ENCODE measurements at places on chromosomes 5 and 9. TPM values are rescaled to one million over a fixed set of nuclear protein-coding genes. Genes with fewer than 3 reads are reported as not detected.

The FBXL7 gene
- polyA plus RNA-seq: 13.2 TPM

The HARS1 gene
- polyA plus RNA-seq: 45.3 TPM

The EEIG1 gene
- polyA plus RNA-seq: 9.2 TPM

DNA sequence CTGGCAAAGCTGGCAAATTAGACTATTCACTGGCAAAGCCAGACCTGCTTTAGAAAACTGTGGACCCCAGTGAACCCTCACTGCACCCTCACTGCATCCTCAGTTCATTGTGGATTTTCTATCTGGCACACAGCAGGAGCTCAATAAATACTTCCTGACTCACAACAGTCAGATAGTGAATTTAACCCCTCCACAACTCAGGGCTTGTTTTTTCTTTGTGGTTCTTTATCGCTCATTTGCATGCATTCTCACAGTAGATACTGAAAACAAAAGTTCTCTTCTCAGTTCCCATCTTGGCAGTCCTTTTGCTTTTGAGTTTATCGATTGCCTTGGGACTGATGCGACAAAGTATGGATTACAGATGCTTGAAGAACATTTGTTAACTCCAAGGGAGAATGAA lies 99.8 kb downstream of the ACTL7B start:
- DNase-seq: no peak

DNA sequence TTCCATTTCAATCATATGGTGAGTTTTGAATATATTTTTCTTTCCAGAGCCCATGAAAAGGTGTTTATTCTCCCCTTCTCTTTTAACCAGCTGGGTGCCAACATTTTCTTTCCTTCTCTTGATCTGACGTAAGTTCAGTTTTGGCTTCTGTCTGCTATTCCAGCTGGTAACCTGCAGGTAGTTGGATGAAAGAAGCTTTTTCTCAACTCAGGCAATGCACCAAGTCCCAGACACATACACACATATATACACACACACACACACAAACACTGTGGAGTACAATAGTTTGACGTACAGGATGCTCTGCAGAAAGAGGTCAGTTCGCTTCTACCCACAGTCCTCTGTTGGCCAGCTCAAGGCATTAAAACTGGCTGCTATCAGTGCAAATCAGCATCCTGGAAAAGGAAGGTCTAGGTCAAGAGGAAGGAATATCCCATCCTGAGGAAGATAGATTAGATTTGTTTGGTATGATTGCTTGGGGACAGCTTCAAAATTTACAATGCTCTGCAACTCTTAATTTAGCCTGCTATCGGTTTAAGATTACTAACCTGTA lies 214.3 kb upstream of the SEMA6A start:
- no peak for DNase-seq

DNA sequence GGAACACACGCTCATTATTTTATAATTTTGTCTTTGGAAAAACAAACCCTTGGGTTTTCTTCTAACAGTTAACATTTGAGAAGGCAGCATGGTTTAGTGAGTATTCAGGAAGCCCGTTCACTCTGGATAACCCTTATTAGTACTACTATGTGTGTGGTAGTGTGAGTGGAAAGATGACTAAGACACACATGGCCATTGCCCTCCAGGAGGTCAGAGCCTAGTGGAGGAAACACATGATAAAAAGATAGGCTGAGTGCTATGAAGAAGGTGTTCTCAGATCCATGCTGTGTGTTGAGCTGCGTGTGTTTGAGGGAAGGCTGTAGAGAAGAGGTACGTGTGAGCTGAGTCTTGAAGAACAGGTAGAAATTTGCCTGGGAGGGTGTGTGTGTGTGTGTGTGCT lies 8.4 kb downstream of the C5orf47 start:
- DNase-seq: no peak

GRCh38 chr5:101306391-101307137 lies 403.5 kb upstream of the ST8SIA4 start:
- no peak for DNase-seq

DNA sequence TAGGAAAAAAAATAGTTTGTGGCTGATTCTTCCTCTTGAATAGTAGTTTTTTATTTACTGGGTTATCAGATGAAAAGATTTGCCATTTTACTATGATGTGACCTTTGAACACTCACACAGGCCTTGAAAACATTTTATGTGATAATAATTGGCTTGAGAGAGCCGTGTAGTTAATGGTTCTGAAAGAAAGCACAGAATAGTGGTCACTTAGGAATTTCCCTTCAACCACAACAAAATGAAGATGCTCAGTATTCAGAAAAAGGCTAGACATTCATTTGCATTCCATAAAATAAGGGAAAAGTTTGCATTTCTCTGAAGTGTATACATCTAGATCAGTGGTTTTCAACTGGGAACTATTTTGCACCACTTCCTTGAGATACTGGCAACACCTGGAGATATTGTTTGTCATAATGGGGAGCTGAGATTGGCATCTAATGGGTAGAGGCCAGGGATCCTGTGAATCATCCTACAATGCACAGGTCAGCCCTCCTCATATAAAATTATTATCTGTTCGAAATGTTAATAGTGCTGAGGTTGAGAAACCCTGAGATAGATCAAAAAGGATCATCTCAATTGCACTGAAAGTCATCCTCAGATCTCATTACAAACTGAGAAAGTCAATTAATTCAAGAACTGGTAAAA lies 446.4 kb upstream of the CCNG1 start:
- no peak for DNase-seq

GRCh38 chr5:95069948-95070347 lies 214.9 kb downstream of the MCTP1 start:
- DNase-seq: no peak

- no peak for DNase-seq
Measured at GRCh38 chr5:132865668-132866341, 464 bp downstream of the GDF9 start.

DNA sequence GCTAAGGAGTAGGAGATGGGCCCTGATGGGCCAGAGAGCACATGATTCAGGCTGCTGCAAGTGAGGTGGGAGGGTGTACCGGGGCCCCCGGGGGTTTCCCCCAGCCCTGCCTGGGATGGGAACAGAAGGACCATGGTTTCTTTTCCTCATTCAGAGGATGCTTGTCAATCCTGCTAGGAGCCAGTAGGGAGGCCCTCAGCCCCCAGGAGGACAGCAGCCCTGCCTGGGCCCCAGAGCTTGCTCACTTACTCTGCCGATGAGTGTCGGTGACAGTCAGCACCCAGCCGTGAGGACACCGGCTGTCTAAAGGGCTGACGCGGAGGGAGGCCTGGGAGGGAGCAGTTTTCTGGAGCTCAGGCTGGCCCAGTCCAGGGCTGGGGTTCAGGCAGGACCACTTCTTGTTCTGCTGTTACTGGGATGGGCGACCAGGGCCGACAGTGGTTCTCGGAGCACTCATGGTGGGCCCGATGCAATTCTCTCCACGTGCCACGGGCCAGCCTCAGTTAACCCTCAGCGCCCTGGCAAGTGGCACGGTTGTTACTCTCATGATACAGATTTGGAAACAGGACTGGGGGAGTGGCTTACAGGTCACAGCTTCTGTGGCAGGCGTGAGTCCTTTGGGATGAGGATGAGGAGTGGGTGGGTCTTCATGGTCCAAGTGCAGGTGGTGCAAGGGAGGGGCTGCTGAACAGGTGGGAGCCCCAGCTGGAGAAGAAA lies 1.8 kb downstream of the ARRDC1 start:
- no peak for DNase-seq

GRCh38 chr9:136619742-136620440 lies 42.8 kb upstream of the EGFL7 start:
- peak; percentile 78 for DNase-seq

DNA sequence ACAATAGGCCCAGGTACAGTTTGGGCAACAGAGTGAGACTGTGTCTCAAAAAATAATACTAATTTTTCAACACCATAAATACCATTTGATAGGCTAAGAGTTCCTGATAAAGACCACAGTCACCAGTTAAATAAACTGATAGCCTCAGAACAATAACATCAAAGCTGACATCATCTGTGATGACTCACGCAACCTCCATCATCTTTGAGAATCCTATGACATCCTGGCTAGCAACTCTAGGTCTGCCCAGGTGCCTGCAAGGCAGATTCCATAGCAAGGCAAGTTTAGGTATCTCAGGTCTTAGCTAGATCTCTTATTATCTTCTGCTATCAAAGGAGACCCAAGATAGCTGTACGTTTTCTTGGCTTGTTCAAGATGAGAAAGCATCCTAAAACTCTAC lies 30.5 kb upstream of the UBAP2 start:
- no peak for DNase-seq

GRCh38 chr9:69900406-69900805 lies 79.8 kb downstream of the CFAP95 start:
- no peak for DNase-seq

- no peak for DNase-seq
Measured at GRCh38 chr9:96641514-96641913, 13.6 kb downstream of the PRXL2C start.

DNA sequence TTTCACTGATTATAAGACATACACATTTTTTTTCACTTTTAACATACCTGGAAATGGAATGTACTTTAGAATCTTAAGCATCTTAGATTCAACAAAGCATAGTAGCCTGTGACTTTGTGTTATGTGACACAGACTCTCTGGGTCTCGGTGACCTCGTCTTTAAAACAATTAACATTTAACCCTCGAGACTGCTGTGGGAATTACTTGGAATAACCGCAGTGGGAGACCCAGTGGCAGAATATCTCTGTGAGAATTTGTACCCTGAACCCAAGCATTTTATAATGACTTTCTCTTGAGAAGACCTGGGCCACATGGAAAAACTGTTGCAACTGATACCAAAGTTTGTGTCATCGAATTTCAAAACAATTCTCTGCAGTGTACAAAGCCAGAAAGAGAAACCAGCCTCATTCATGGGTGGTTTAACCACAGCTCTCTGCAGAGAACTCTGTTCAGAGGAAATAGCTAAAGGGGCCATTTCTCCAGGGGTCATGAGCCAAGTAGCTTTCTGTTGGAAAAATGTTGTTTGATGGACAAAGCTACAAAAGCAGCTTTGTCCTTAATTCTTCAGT lies 10.0 kb upstream of the RETREG1 start:
- DNase-seq: no peak

GRCh38 chr5:155564541-155564940 lies 551.0 kb downstream of the KIF4B start:
- DNase-seq: no peak

DNA sequence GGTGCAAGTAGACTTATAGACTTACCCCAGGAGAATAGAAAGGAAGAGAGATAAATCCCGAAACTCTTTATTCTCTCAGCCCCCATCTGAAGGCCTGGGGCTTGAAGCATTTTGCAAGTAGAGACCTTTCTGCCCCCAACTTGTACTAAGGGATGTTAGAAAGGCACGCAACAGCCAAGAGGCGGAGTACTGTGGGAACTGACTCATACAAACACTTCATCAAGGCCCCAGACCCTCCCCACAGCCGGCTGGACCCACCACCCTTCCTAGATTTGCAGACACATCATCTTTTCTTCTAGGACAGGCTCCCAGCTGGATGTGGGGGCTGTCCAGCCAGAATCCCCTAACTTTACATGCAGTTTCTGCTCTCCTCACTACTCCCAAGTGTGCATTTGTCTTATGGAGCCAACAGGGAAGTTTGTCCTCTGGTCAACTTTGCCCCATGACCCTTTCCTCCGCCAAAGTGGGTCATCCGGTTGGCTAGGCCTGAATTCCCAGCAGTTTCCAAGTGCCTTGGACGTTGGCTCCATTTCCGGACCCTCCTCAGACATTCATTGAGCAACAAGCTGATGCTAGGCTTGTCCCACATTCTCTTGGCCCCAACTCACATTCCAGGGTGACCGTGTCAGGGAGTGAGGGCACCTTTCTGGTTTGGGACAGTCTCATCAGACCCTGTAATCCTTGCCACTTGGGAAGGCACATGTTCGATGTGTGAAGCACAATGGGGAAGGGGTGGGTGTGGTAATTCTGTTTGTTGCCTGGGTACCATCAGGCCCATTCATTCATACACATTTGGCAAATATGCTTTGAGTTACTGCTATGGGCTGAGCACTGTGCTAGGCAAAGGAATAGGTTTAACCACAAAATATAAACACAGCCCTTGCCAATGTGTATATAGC lies 64.6 kb downstream of the ABLIM3 start:
- peak; percentile 36 for DNase-seq

DNA sequence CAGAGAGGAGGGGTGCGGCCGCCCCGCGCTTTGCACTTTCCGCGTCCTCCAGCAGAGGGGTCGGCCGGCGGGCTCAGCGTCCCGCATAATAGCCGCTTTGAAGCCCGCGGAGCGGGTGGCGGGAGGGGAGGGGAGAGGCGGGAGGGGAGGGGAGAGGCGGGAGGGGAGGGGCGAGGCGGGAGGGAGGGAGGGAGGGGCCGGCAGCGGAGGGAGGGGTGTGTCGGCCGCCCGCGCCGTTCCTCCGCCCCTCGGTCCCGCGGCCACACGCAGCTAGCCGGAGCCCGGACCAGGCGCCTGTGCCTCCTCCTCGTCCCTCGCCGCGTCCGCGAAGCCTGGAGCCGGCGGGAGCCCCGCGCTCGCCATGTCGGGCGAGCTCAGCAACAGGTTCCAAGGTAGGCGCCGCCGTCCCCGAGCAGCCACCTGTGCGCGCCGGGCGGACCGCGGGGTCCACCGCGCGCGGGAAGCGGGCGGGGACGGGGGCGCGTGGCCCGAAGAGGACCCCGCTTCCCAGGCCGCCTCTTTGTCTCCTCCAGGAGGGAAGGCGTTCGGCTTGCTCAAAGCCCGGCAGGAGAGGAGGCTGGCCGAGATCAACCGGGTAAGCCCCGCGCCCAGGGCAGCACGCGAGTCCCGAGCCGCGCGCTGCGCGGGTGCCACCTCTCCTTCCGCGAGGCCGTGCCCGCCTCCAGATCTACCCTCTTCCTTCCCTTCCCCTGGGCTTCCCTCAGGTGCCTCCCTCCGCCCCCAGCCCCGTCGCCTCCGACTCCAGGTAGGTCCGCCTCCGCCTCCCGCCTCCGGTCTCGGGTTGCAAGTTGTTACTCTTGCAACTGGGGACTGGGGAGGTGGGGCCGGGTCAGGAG lies at the start of gene AIF1L:
TSS of gene AIF1L (plus strand) at position 263 of the 857 bp plus-strand sequence. CDS start at position 362, 99 bp downstream.
- peak; percentile 70 for DNase-seq

GRCh38 chr9:126844085-126844484 lies 16.4 kb upstream of the ZBTB34 start:
- no peak for DNase-seq

DNA sequence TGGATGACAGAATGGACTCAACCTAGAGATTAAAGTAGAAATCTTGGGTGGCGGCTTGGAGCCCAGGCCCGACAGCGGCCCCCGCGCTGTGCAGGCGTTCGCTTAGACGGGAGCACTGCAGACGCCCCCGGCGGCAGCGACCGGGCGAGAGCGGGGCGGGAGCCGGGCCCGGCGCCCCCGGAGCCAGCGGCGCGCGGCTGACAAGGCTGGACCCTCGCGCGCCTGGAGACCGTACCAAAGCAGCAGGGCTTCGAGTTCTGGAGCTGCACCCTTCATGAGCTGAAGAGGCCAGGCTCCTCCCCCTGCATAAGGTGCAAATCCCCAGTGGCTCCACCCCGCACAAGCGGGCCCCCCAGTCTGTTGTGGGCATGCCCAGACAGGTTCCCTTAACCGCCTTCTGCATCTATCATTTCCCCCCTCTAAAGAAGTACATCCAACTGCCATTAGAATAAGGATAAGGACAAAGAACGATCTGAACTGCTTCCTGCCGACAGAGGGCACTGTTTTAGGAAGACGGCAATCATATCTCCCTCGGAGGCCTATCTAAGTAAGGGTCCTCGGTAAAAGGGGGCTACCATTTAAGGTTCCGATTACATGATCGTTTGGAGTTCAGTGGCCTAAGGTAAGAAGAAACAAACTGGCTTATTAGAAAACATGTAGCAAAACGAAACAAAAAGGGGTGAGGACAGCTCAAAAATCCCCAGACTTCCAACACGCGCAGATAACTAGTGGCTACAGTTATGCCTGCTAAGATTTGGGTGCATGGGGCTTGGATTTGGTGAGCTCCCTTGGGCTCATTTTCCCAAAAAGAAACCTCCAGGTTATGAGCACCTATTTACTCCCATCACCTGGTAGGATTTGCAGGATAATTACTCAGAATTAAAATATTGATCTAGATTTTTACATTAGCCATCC lies 66.3 kb downstream of the RGMB start:
- no peak for DNase-seq

GRCh38 chr9:114925039-114925438 lies 5.4 kb downstream of the TNFSF8 start:
- no peak for DNase-seq
